Fibroblast of villous mesenchyme (primary cell): ENCODE measurements at places on chromosomes 2 and 18. TPM values are rescaled to one million over a fixed set of nuclear protein-coding genes. Genes with fewer than 3 reads are reported as not detected.

POTEC gene
- total RNA-seq = under 0.01 TPM in 1 of 2 replicates, not detected in the other

EN1 gene
- under 0.01 TPM in 1 of 2 replicates, not detected in the other for total RNA-seq

SP3 gene
- 87.0 and 129 TPM in 2 replicates for total RNA-seq

SLC14A1 gene
- total RNA-seq = 0.86 and 9.3 TPM in 2 replicates

OTX1 gene
- total RNA-seq = not detected in 2 replicates

FOXD4L1 gene
- total RNA-seq = under 0.01 TPM in 1 of 2 replicates, not detected in the other

GPR17 gene
- not detected in 2 replicates for total RNA-seq

KDSR gene
- 26.8 and 31.2 TPM in 2 replicates for total RNA-seq

CRYGD gene
- total RNA-seq = not detected in 2 replicates

KATNAL2 gene
- 1.3 and 2.9 TPM in 2 replicates for total RNA-seq

HOXD12 gene
- not detected in 2 replicates for total RNA-seq

CLHC1 gene
- total RNA-seq = 14.8 and 18.1 TPM in 2 replicates

LINC00305 gene
- not detected in 2 replicates for total RNA-seq

SP5 gene
- not detected in 2 replicates for total RNA-seq

KIF5C gene
- total RNA-seq = under 0.01 TPM in 2 replicates

ANKRD30BL gene
- total RNA-seq = not detected in 2 replicates

CFC1 gene
- not detected in 2 replicates for total RNA-seq

QPCT gene
- 27.1 and 47.5 TPM in 2 replicates for total RNA-seq

FLACC1 gene
- 0.64 and 1.3 TPM in 2 replicates for total RNA-seq

MLPH gene
- 29.3 and 40.6 TPM in 2 replicates for total RNA-seq

SLC25A12 gene
- total RNA-seq = 21.3 and 25.5 TPM in 2 replicates

GALNT14 gene
- total RNA-seq = under 0.01 TPM in 1 of 2 replicates, not detected in the other

CMPK2 gene
- total RNA-seq = 1.7 and 1.9 TPM in 2 replicates

EMILIN2 gene
- total RNA-seq = 16.4 and 24.8 TPM in 2 replicates

CYP27C1 gene
- under 0.01 TPM in 2 replicates for total RNA-seq

STPG4 gene
- 0.64 and 2.2 TPM in 2 replicates for total RNA-seq

NGEF gene
- under 0.01 and 0.86 TPM in 2 replicates for total RNA-seq
